Fibroblast of skin of back (primary cell): ENCODE measurements at places on chromosomes 11 and 22.
A peak's percentile ranks its signal among the peaks of the same experiment; 100 is the strongest.

GRCh38 chr11:118090545-118091162 lies 3.9 kb upstream of the SMIM35 start:
- no peak for DNase-seq

GRCh38 chr11:47723041-47723440 lies 7.9 kb upstream of the AGBL2 start:
- no peak for DNase-seq

DNA sequence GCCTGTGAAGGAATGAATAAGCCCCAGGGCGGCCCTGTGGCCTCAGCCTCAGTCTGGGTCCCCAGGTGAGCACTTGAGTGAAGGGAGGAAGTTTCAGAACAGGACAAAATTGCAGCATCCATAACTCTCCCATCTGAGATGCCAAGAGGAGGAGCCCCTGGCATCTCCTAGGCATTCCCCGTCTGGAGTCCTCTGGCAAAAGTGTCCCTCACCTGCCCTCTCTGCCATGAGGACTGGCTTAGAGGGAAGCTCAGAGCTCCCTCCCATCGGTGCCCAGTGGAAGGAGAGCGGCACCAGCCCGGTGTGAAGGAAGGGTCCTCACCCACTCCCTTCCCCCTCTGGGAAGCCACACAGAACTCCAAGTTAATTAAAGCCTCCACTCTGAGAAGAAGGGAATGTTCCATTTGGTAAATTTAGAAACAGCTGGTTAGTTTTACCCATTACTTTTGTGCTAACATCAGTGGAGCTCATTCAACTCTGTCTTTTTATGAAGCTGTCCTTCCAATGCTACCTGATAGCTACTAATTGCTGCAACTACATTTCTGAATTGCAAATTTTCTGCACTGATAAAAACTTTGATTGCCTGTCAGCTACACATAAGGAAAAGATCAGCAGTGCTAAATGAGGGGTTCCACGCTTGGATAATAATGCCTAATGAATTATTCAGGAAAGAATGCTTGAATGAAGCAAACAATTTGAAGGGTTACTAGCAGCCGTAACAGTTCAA lies 123.3 kb upstream of the RCN1 start:
- no peak for DNase-seq

DNA sequence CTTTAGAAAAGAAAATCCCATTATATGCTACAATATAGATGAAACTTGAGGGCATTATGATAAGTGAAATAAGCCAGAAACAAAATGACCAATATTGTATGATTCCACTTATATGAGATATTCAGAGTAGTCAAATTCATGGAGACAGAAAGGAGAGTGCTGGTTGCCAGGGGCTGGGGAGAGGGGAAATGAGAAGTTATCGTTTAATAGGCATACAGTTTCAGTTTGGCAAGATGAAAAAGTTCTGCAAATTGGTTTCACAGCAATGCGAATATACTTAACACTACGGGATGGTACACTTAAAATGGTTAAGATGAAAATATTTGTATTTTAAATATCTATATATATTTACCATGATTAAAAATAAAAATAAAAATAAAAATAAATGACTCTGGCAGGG lies 31.1 kb upstream of the RDX start:
- no peak for DNase-seq

GRCh38 chr11:103959279-103959942 lies 77.0 kb upstream of the DDI1 start:
- peak; percentile 84 for DNase-seq

DNA sequence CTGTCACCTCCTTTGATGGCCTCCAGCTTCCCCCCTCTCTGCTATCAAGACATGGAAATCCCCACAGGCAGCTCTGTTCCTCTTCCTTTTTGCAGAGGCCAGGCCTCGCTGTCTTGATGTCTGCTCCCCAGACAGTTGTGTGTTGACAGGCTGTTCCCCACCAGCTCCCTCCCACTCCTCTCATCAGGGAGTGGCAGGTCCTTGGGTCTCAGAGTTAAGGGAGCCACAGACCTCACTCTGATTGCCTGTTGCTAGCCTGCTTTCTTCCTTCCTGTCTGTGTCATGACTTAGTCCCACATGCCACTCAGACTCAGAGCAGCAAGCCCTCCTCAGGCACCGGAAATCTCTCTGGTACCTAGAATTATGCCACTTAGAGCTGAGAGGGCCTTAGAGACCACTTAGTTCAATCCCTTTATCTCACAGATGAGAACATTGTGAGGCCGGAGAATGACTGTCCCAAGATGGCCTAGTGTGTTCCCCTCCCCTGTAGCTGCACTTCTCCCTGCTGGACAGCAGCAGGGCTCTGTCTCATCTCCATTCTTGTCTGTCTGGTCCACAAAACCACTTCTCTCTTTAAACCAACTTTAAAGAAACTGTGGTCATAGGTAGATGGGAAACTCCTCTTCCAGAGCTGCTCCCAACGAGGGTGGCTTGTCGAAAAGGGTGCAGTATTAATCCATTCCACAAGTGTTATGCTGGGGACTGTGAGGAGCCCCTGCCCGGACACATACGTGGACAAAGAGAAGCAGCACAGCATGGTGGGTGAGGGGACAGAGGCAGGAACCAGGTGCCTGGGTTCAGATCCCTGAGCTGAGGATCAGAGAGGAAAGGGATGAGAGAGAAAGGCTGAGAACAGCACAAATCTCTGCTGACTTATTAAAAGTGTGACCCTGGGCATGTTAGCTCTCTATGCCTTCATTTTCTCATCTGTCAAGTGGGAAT lies 4.2 kb downstream of the AMPD3 start:
- DNase-seq: no peak

DNA sequence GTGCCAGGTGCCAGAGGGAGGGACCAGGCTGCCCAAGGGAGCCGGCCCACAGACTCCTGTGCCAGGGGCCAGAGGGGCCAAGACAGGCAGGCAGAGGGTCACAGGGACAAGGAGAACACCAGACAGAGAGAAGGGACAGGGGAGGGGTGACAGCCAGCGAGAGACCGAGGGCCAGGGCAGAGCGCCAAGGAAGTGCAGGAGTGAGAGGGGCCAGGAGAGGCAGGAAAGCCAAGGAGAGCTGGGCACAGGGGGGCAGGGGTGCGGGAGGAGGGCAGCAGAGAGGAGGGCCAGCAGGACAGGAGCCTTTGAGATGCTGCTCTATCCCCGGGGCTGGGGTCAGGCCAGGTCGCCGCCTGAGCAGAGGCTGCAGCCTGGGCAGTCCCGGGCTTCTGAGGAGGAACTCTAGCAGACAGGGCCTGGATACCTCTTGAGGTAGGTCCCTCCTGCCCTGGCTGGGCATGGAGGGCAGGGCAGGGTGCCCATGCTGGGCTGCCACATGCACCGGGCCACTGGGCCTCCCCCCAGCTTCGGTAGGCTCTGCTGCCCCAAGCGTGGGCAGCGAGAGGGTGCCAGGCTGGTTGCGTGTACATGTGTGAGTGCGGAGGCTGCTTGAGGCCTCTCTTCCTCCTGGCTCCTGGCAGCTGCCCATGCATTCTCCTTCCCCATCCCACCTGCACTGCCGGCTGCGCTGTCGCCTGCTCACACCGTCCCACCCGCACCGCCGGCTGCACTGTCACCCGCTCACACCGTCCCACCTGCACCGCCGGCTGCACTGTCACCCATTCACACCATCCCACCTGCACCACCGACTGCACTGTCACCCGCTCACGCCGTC lies 12.2 kb downstream of the LSP1 start:
- DNase-seq: no peak

GRCh38 chr11:62116451-62116850 lies 7.4 kb upstream of the INCENP start:
- no peak for DNase-seq

DNA sequence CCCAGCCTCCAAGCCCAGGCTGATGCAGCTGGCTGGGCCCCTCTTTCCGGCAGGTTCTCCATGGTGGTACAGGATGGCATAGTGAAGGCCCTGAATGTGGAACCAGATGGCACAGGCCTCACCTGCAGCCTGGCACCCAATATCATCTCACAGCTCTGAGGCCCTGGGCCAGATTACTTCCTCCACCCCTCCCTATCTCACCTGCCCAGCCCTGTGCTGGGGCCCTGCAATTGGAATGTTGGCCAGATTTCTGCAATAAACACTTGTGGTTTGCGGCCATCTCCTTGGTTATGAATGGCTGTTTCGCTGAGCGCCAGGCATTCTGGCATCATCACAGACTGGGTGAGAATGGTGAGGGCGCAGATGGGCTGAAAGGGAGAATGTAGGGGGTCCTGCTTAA lies 3.6 kb downstream of the PRDX5 start:
- no peak for DNase-seq

DNA sequence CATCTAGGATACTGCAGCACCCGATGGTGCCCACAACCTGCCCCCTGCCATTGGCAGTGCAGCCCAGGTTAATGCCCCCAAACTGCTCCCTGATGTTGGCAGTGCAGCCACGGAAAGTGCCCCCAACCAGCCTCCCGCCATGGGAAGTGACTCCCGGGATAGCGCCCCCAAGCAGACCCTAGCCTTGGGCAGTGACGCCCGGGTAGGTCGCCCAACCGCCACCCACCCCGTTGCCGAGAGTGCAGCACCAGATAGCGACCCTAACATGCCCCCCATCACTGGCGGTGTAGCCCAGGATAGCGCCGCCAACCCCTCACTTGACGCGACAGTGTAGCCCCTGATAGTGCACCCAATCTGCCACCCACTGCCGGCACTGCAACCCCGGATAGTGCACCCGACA lies 38.5 kb downstream of the C22orf42 start:
- DNase-seq: no peak

GRCh38 chr11:92658733-92659132 lies 310.7 kb upstream of the MTNR1B start:
- DNase-seq: no peak

GRCh38 chr11:12674936-12675696 lies 895 bp downstream of the TEAD1 start:
- no peak for DNase-seq

DNA sequence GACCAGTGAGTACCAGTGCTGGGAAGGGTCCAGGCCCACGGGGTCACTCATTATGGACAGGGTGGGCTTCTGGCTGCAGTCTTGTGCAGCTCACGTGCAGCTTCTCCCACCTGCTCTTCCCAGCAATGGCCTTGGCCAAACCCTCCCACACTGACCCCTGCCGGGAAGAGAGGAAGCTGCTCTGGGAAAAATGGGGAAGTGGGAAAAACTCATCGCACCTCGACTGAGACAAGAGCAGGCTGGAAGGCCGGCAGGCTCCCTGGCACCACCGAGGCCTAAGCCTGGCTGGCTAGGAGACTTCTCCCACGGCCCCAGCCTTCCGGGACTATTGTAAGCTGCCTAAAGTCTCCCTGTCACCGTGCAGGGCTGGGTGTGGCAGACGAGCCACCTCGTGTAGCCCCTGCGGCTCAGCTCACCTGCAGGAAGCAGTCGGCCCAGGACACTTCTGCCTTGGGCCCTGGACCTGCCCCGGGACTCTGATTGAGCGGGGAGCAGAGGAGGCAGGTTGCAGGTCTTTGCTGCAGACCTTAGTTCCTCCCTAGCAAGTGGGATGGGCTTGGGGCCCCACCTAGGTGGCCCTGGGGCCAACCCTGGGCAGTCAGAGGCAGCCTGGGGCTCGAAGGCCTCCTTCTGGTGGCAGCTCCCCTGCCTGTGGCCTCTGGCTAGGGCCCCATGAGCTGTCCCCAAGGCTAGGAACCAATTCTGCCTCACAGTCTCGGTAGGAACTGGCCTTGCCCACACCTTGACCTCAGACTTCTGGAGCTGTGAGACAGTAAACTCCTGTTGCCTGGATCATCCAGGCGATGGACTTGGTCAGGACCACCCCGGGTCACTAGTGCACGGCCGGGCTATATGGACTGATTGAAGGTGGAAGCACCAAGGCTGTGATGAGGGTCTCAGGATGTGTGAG lies 23.1 kb downstream of the MRGPRG start:
- no peak for DNase-seq

GRCh38 chr22:40519284-40519947 lies 117.1 kb downstream of the MRTFA start:
- DNase-seq: no peak

DNA sequence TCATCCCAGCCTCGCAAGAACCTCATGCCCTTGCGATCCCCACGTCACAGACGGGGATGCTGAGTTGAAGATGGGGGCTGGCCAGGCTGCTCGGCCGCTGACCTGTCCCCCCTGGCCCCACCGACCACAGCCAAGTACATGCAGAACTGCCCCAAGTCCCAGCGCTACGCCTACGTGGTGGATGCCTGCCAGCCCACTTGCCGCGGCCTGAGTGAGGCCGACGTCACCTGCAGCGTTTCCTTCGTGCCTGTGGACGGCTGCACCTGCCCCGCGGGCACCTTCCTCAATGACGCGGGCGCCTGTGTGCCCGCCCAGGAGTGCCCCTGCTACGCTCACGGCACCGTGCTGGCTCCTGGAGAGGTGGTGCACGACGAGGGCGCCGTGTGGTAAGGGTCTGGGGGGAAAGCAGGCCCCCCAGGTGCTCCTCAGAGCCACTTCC lies 10.0 kb downstream of the MUC5B start:
- no peak for DNase-seq

DNA sequence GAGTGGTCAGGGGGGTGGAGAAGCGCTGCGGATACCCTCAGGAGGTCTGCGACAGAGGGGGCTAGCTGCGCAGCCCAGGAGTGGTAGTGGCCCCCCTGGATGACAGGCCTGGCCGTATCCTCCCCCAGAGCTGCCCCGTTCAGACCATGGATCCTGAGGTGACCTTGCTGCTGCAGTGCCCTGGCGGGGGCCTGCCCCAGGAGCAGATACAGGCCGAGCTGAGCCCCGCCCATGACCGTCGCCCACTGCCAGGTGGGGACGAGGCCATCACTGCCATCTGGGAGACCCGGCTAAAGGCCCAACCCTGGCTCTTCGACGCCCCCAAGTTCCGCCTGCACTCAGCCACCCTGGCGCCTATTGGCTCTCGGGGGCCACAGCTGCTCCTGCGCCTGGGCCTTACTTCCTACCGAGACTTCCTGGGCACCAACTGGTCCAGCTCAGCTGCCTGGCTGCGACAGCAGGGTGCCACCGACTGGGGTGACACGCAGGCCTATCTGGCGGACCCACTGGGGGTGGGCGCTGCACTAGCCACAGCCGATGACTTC lies 505 bp downstream of the NUDT22 start:
- no peak for DNase-seq

GRCh38 chr22:42758931-42759629 lies 38.4 kb upstream of the A4GALT start:
- peak; percentile 33 for DNase-seq
